CD4-positive, alpha-beta T cell treated with Interleukin-4 for 1 hour (primary cell): ENCODE measurements at places on chromosomes 12 and 14.

- no peak for DNase-seq
Measured at GRCh38 chr12:123961585-123962345, 10.9 kb downstream of the CCDC92 start.

DNA sequence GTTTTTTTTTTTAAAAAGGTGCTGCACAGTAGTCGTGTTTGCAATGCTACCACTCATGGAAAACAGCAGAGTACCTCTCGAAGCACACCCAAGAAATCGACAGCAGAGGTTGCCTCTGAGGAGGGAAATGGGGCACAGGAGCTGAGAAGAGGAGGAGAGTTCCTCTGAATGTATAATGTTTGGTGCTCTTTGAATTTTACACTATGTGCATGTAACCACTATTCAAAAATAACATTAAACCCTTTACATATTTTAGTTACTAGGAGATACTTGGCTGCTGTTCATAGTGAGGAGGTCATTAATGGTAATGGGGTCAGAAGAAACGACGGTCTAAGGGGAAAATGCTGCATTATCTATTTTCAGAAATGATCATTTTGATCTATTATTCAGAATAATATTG lies 129.4 kb upstream of the CLEC14A start:
- no peak for DNase-seq

DNA sequence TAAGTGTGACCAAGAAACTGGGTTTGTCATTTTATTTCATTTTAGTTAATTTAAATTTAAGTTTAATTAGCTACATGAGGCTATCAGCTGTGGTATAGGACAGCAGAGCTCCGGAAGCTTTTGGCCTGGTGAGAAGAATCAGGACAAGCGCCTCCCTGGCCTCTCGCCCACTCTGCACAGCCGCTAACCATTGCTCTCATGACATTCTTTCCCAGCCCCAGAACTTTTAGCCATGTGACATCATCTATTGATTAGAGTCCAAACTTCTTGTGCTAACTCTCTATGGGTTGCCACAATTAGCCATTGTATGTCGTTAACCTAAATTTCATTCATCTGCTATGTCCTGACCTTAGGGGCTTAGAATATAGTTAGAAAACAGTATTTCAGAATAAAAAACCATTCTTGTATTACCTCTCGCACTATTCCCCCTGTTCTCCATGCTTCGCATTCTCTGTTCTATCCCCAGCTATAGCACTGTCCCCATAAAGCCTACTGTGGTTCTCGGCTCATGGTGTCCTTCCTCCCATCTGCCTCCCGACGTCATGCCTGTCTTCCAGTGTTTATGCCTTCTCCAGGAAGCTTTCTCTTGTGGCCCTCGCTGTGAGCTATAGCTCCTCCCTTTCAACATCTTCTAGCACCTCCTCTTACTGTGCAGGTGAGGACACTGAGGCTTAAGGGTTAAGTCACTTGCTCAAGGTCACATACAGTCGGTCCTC lies 23.5 kb downstream of the SSH1 start:
- DNase-seq = no peak

DNA sequence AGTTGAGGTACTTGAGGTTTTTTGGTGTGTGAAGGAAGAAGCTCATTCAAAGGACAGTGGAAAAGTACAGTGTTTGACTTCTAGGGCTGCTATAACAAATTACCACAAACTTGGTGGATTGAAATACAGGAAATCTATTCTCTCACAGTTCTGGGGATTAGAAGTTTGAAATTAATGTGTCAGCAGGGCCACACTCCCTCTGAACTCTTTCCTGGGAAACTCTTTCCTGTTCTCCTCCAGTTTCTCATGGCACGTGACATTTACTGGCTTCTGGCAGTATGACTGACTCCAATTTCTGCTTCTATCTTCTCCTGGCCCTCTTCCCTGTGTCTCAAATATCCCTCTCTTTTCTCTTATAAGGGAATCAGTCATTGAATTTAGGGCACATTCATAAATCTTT lies 160.2 kb downstream of the CCDC91 start:
- no peak for DNase-seq

- no peak for DNase-seq
Measured at GRCh38 chr12:119691202-119691810, 23.4 kb downstream of the PRKAB1 start.

GRCh38 chr14:38505221-38505972 lies 249.5 kb upstream of the CLEC14A start:
- DNase-seq = no peak

GRCh38 chr12:70644861-70645260 lies 7.6 kb upstream of the PTPRB start:
- DNase-seq = no peak

- no peak for DNase-seq
Measured at GRCh38 chr12:132545164-132545953, 55.4 kb downstream of the FBRSL1 start.

DNA sequence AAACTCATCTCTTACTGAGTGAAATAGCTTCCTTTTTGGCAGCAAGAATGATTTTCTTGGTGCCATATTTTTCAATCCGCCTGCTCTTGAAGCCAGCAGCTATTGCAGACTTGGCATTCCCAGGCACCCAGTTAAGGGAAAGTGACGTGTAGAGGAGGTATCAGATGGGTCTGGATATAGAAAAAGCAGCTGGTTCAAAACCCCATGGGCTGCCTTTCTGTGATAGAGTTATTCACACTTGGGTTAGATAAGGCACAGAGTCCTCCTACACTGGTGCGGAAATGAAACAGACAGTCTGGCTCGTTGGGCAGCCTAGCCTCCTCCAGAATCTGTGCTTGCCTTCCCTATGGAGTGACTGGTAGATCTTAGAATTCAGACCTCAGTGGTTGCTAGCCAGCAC lies 62.2 kb downstream of the PTPN11 start:
- no peak for DNase-seq

DNA sequence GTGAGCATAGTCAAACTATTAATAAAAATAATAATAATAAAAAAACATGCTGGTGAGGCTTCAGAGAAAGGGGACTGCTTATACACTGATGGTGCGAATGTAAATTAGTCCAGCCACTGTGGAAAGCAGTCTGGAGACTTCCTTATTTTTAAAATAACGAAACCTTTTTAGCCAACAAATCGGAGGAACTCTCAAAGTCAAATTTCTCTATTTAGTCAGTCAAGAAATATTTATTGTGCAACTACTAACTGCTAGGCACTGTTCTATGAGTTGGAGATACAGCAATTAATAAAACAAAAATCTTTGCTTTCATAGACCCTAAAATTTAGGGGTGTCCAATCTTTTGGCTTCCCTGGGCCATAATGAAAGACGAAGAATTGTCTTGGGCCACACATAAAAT lies 10.8 kb downstream of the TAOK3 start:
- no peak for DNase-seq

DNA sequence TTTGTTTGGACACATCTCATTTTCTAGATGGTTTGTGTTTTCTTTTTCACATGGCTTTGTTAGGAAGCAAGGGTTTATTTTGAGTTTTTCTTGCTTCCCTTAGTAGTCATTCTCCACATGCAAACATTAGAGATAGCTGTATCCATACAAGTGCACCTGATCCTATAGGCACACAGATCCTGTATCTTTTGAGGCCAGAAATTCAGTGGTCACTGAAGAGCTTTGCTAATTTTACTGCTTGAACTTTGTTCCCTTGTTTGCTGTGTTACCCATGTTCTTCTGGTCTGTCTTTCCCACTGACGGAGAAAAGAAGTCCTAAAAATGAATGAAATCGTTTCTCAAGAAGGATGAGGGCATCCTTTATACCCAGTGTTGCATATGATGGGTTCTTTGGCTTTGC lies 14.7 kb downstream of the HMGA2 start:
- no peak for DNase-seq

- no peak for DNase-seq
Measured at GRCh38 chr12:79547735-79548609, 142.8 kb downstream of the PAWR start.

DNA sequence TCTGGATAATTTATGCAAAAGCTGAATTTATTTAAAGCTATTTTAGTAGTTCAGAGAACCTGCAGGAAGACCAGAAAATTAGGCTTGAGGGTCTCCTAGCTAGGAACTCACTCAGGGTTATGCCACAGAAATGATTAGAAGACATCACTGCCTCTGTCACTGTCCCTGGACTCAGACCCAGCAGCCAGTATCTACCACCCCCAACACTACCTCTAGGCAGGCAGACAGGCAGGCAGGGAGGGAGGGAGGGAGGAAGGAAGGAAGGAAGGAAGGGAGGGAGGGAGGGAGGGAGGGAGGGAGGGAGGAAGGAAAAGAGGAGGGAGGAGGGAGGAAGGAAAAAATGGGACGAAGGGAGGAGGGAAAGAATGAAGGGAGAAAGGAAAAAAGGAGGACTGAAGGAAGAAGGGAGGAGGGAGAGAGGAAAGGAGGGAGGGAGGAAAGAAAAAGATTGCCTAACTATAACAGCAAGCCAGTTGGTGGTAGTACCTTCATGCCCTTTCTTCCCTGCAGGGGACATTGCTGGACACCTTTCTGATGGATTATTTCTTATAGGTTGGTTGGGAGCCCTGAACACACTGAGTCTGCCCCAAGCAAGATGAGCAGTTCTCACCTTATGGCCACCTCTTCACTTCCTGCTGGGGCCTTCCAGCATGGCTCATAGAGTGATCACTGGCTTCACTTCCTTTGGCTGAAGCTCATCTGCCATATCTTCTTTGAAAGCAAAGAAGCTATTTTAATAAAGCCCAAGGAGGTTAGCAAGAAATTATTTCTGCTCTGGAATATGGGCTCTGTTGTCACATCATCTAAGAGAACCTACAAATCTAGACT lies 49.7 kb downstream of the KICS2 start:
- no peak for DNase-seq

GRCh38 chr12:52086366-52086765 lies 6.9 kb downstream of the SMIM41 start:
- no peak for DNase-seq

GRCh38 chr12:126083926-126084325 lies 1018.7 kb downstream of the AACS start:
- no peak for DNase-seq

- DNase-seq = no peak
Measured at GRCh38 chr12:69331909-69332684, 16.1 kb upstream of the LYZ start.

- no peak for DNase-seq
Measured at GRCh38 chr12:52212701-52213563, 20.1 kb upstream of the KRT7 start.

- DNase-seq = no peak
Measured at GRCh38 chr14:70086685-70087379, 101.9 kb downstream of the SLC8A3 start.

DNA sequence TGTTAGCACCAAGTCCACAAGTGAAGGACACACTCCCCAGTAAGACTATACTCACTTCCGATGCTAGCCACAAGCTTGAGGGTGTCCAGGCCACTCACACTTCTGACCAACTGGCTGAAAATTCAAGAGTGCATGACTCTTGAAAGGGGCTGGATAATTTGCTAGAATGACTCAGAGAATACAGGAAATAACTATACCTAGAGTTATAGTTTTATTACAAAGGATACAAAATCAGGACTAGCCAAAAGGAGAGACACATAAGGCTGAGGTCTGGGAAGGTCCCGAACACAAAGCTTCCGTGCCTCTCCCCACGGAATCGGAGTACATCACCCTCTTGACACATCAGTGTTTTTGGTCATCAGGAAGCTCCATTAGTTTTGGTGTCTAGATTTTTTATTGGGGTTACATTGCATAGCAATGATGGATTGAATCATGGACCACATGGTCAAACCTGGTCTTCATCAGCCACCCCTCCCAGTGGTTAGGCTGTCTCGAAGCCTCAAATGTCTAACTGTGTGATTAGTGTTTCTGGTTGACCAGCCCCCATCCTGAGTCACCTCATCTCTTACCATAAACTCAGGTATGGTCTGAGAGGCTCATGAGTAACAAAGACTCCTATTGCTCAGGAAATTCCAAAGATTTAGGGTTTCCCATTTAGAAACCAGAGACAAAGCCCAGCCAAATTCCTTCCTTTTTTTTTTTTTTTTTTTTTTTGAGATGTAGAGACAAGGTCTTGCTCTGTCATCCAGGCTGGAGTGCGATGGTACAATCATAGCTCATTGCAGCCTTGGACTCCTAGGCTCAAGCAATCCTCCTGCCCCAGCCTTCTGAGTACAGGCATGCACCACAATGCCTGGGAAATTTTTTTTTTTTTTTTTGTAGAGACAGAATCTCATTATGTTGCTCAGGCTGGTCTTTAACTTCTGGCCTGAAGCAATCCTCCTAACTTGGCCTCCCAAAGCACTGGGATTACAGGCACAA lies 472.0 kb upstream of the TBX3 start:
- no peak for DNase-seq

DNA sequence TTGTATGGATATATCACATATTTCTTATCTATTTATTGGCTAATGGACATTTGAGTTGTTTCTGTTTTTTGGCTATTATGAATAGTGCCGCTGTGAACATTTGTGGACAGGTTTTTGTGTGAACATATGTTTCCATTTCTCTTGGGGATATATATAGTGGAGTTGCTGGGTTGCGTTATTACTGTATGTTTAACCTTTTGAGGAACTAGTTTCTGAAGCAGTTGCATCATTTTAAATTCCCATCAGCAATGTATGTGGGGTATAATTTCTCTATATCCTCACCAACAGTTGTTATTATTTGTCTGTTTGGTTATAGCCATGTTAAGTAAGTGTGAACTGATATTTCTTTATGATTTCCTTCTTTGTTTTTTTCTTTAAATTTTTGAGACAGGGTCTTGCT lies 10.7 kb downstream of the TCTN2 start:
- no peak for DNase-seq

DNA sequence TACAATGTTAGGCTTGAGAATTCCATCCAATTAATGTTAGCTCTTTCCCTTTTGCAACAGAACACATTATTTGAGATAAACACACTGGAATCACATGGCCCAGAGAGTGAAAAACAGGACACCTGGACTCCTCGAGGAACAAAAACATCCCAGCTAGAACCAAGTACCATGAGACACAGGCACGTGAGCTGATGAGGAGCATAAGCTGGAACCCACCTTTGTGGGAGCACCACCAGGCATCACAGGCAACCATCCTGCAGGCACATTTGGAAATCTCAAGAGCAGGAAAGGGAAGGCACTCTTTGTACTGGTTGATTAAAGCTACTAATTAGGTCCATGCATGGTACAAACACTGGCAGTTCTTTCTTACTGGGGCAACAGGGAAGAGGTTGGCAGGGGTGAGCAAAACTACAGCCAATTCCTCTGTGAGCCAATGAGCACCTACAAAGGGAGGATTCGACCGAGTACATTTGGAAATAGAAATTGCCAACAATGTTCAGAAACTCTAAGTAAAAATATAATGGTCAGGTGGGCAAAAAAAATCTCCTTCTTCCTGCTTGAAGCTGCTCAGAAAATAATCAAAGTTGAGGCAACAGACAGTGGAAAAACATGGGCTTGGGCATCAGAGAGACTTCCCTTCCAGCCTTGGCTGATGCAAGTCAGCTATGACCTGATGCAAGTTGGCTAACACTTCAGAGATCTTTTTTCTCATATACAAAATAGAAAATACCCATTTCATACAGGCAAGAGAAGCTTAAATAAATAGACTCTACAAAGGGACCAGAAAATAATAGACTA lies 216.7 kb downstream of the NUAK1 start:
- DNase-seq = no peak
